Activated CD8-positive, alpha-beta T cell treated with anti-CD3 and anti-CD28 coated beads, Interleukin-2, amount 10 ng/mL, durations not matched to agents 7 days and 5 days (primary cell): ENCODE measurements at places on chromosomes 7 and 10. TPM values are rescaled to one million over a fixed set of nuclear protein-coding genes. Genes with fewer than 3 reads are reported as not detected.

ITPRID1 gene
- not detected for total RNA-seq

ATOH7 gene
- total RNA-seq: not detected

GPRIN2 gene
- total RNA-seq: not detected

SHH gene
- not detected for total RNA-seq

DNA sequence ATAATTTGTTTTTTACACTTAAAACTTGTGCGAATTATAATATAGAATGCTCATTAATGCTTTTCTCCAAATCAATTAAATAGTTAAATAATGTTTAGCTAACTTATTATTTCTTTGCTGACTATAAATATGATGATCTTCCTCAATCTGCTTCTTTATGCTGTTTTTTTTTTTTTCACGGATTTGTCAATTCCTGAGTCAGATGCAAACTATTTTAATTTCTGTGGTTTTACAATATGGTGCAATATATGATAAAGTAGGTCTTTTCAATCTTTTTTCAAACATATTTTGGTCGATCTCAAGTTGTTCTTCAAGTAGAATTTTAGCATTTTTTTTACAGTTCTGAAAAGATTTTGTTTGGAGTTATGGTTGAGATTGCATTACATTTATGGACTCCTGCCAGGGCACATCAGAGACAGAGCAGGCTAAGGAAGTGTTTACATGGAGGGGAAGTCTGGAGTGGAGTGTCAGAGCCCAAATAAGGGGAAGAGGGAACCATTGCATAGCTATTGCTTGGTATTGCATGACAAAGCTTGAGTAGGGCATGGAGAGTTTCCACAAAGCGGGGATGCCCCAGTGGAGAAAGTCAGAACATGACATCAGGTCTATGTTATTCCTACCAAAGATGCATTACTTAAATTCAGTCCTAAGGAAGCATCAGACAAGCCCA lies 204.4 kb downstream of the OTUD1 start:
- no peak overlapping the region for H3K27ac ChIP-seq
- no peaks in the 10 kb centered on the region for H3K27me3 ChIP-seq
- H3K4me1 ChIP-seq: no peaks in the 10 kb centered on the region
- no peak overlapping the region for H3K4me3 ChIP-seq

DNA sequence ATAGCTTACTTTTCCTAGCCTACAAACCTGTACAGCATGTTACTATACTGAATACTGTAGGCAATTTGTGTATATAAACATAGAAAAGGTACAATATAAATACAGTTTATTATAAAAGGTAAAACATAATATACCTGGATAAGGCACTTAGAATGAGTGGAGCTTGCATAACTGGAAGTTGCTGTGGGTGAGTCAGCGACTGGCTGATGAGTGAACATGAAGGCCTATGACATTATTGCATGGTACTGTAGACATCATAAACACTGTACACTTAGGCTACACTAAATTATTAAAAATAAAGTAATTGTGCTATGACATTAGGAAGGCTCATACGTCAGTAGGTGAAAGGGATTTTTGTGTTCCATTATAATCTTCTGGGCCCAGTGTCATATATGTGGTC lies 228.8 kb downstream of the HDAC9 start:
- no peak overlapping the region for H3K4me3 ChIP-seq
- DNase-seq: no peak
- H3K27me3 ChIP-seq: no peaks in the 10 kb centered on the region
- no peaks in the 10 kb centered on the region for H3K4me1 ChIP-seq

- no peaks in the 10 kb centered on the region for H3K36me3 ChIP-seq
- H3K27ac ChIP-seq: no peak overlapping the region
- peaks cover 21% of the 10 kb centered on the region for H3K27me3 ChIP-seq
- DNase-seq: no peak
- H3K4me3 ChIP-seq: no peak overlapping the region
- H3K4me1 ChIP-seq: peaks cover 15% of the 10 kb centered on the region
These were observed 70.3 kb upstream of the LOXL4 start for GRCh38 chr10:98338318-98338717.

GRCh38 chr10:125190414-125190813 lies 30.1 kb upstream of the CTBP2 start:
- no peak for DNase-seq
- H3K36me3 ChIP-seq: no peaks in the 10 kb centered on the region
- no peaks in the 10 kb centered on the region for H3K27me3 ChIP-seq
- H3K27ac ChIP-seq: no peak overlapping the region

DNA sequence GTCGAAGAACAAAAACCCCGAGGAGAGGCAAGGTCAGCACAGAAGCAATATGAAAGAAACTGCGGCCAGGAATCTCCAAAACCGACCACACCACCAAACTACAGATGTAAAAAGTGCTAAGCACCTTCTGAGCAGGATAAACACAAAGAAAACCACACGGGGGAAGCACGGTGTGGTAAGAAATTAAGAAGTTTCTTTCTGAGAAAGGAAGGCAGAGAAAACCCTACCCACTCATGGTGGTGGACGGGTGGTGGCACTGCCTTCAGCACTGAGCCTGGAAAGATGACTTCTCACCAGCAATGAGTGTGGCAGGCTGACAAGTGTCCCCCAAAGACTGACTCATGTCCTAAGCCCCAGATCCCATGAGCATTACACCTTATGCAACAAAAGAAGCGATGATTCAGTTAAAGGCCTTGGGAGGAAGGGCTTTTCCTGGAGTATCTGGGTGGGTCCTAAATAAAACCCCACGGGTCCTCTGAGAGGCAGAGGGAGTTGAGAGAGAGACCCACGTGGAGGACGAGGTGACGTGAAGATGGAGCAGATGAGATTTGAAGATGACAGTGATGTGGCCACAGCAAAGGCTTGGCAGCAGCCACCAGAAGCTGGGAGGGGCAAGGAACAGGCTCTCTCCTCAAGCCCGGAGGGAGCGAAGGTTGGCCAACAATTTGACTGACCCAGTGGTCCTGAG lies 124.9 kb downstream of the DLG5 start:
- peak; percentile 76 for DNase-seq
- H3K27me3 ChIP-seq: peaks cover 35% of the 10 kb centered on the region
- H3K4me3 ChIP-seq: peak overlapping the region; percentile 6
- peaks cover 2% of the 10 kb centered on the region for H3K36me3 ChIP-seq
- peaks cover 36% of the 10 kb centered on the region for H3K4me1 ChIP-seq
- peak overlapping the region; percentile 69 for H3K27ac ChIP-seq

- H3K36me3 ChIP-seq: peaks cover 4% of the 10 kb centered on the region
- H3K4me1 ChIP-seq: peaks cover 38% of the 10 kb centered on the region
- H3K27ac ChIP-seq: no peak overlapping the region
- H3K27me3 ChIP-seq: peaks cover 15% of the 10 kb centered on the region
These were observed 81.6 kb downstream of the CHN2 start for GRCh38 chr7:29276199-29276598.

DNA sequence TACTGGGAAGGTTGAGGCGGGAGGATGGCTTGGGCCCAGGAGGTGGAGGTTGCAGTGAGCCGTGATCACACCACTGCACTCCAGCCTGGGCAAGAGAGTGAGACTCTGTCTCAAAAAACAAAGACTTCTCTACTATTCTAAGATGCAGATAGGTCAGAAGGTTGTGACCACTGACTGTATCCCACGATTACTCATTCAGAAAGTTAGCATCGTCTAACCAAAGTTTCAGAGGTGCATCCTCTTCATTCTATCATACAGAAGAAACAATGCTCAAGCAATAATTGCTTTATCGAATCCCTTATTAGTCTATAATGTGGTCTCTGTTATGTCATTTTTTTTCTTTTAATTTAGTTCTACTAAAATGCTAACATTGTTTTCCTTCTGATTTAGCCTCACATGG lies 348.7 kb upstream of the LRGUK start:
- H3K36me3 ChIP-seq: peaks cover 2% of the 10 kb centered on the region
- no peak for DNase-seq
- no peak overlapping the region for H3K4me3 ChIP-seq
- H3K27ac ChIP-seq: no peak overlapping the region
- peaks cover 10% of the 10 kb centered on the region for H3K4me1 ChIP-seq
